ENCODE measurements at places on chromosomes 1 and 21.

- DNase-seq, result no peak
These were observed 70.0 kb downstream of the CLCA4 start for GRCh38 chr1:86616871-86617270.

- DNase-seq, result no peak
These were observed 14.5 kb downstream of the SLC6A17 start for GRCh38 chr1:110164725-110165350.

DNA sequence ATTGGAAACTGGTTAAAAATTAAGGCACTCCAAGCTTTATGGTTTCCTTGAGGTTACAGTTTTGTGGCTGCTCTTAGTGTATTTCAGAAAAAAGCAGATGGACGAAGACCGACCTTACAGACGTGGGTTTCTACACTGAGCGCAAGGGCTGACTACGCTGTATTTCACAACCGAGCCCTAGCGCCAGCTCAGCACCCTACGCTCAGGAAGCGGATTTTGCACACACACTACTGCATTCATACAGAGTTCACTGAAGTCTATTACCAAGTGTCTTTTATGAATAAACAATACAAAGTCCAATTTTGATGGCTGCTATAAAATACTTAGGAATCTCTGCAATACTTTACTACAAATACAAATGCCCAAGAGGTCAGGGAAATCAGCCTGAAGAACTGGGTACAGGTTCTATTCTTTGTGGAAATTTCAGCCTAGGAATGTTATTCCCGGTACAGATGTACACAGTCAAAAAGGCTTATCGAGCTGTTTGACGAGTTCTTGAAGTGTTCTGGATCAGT, 23.8 kb downstream of the PTTG1IP start:
- DNase-seq, result no peak

GRCh38 chr1:56437959-56438358, 141.4 kb downstream of the PLPP3 start:
- no peak for DNase-seq

GRCh38 chr1:101112051-101112780, 86.6 kb upstream of the DPH5 start:
- DNase-seq, result no peak

- no peak for DNase-seq
These were observed 107.2 kb downstream of the PTPRU start for GRCh38 chr1:29343476-29343875.

DNA sequence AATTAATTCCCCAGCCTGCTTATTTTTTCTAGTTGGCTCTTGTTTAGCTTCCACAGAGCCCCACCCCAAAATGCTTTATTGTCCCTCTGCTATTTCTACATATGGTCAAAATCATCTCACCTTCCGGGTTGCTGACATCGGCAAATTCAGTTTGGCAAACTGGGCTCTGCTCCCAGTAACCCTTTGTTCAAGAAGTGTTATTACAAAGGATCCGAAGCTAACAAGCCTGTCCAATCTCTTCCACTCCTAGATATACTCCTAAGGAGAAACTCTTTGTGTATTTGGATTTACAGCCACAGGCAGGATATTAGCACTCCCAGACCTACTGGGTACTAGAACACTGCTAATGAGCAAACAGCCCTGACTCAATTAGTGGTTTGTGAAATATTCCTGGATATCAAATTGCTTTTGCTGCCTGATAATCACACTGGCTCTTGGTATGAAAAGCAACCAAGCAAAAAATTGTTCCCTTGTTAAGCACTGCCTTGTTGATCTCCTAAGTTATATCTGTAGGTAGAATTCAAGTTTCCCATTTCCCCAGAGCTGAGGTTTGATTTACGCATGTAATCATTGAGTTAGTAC, 4.0 kb downstream of the JUN start:
- peak; percentile 6 for DNase-seq

- no peak for DNase-seq
These were observed 70.3 kb upstream of the CAMK1G start for GRCh38 chr1:209513226-209513625.
